ENCODE measurements at places on chromosomes 1 and 21.

DNA sequence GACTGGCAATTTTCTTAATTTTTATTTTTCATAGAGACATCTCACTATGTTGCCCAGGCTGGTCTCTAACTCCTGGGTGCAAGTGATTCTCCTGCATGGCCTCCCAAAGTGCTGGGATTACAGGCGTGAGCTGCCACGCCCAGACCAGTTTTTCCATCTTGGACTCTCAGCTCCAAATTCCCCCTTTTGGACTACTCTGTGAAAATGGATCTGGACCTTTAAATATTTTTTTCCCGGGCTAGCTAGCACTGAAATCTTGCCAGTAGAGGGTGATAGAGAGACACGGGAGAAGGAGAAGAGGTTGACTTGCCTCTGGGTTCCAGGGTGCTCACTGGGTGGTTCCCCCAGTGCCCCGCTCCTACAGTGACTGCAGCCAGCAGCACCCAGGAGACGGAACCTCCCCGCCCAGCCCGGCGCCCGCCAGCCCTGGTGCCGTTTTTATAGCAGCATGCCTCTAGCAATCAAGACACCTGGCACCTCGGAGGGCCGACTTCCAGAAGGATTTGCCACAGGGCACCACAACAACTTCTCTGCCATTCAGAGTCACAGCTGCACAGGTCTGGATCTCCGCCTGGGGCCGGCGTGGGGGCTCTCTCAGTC is 34.7 kb upstream of the SCCPDH start:
- DNase-seq, result peak; percentile 74

DNA sequence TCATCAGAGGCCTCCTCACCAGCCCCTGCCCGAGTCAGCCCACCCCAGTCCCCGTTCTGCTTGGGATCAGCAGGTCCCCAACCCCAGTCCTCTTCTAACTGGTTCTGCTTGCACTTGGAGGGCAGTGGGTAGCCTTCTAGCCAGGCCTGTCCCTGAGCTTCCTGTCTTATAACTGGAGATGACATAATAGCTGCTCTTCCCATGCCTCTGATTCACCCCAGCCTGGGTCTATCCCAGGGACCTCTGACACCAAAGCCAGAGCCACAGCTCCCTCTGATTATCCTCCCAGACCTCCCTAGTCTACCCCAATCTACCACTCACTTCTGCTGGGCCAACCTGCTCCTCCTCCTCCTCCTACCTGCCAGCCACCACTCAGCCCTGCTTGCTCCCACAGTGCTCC is 31.4 kb downstream of the IQGAP3 start:
- DNase-seq, result peak; percentile 13

- no peak for DNase-seq
Observed at GRCh38 chr1:228050571-228051231, 31.8 kb upstream of the ARF1 start.

- no peak for DNase-seq
Observed at GRCh38 chr1:174949061-174949460, 50.7 kb upstream of the CACYBP start.

- no peak for DNase-seq
Observed at GRCh38 chr1:44723064-44723463, 7.9 kb downstream of the RNU5D-1 start.

GRCh38 chr1:179955731-179956130 is 1.1 kb downstream of the CEP350 start:
- DNase-seq, result no peak

- DNase-seq, result no peak
Observed at GRCh38 chr1:39051956-39052355, 25.8 kb downstream of the NDUFS5 start.

GRCh38 chr1:185529673-185530072 is 204.5 kb upstream of the HMCN1 start:
- DNase-seq, result no peak

DNA sequence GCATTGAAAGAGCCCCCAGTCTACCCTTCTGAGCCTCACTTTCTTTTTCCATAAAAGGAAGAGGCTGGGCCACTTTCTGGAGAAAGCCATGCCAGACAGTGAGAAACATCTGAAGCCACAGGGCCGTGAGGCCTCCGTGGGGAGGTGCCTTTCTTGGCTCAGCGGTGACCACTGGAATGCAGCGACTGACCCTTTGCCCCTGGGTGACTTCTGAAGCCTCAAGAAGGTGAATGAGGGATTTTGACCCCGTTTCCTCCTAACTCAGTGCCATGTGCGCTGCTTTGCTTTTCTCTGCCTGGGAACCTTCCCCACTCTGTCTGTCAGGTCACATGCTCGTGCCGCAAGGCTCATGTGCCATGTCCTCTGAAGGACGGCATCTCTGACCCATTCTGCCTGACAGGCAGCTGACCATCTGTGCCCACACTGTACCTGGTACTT is 44.7 kb upstream of the A3GALT2 start:
- peak; percentile 87 for DNase-seq

DNA sequence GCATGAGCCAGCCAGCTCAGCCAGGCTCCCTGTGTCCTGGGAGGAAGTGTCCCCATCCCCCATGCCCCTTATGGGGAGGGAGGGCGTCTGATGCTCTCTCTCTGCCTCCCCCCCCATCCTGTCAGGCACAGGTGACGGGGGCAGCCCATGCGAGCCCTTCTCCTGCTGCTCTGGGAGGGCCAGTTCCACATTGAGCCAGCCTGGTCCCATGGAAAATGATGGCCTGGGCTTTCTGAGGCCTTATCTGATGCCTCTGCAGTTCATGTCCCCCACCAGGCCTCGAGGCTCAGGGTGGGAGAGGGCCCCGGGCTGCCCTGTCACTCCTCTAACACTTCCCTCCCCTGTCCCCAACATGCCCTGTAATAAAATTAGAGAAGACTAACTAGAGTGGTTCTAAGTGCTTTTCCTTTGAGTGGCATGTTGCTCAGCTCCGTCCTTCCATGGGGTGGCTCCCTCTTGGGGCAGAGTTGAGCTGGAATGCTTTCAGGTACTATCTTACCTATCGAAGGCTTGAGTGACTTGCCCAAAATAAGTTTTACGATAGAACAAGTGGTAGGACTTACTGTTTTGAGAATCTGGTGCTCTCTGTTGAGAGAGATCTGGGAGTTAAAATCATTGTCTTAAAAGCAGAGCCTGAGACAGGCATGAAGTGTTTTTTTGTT is 1.8 kb upstream of the MTFR1L start:
- no peak for DNase-seq

GRCh38 chr1:9861360-9861759 is 37.6 kb upstream of the CLSTN1 start:
- DNase-seq, result no peak

GRCh38 chr21:15586752-15587427 is 142.9 kb upstream of the USP25 start:
- DNase-seq, result no peak

- peak; percentile 38 for DNase-seq
Observed at GRCh38 chr1:44801491-44802305, 1.5 kb downstream of the PLK3 start.

DNA sequence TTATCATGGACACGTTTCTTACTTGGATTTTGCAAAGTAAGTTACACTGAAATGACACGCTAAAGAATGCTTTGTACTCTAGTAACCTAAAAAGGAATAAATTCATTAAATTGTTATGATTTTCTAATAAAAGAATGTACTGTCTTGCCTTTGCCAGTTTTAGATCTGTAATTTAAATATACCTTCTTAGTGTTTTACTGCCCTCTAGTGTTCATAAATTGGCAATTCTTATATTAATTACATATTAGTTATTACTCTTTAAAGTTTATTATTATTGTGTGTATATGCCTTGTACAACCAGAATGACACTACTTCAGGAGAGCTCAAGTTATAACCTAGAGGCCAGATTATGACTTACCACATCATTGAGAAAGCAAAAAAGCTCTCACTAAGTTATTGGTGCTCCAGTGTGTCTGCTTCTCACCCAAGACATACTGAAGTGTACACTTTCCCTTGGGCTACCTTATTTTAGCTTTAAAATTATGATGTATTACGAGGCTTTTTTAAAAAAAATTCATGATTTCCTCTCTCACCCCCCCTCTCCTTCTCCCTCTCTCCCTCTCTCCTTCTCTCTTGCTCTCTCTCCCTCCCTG is 169.9 kb downstream of the HS2ST1 start:
- peak; percentile 38 for DNase-seq

- peak; percentile 5 for DNase-seq
Observed at GRCh38 chr1:62800281-62800680, 16.3 kb downstream of the ATG4C start.

DNA sequence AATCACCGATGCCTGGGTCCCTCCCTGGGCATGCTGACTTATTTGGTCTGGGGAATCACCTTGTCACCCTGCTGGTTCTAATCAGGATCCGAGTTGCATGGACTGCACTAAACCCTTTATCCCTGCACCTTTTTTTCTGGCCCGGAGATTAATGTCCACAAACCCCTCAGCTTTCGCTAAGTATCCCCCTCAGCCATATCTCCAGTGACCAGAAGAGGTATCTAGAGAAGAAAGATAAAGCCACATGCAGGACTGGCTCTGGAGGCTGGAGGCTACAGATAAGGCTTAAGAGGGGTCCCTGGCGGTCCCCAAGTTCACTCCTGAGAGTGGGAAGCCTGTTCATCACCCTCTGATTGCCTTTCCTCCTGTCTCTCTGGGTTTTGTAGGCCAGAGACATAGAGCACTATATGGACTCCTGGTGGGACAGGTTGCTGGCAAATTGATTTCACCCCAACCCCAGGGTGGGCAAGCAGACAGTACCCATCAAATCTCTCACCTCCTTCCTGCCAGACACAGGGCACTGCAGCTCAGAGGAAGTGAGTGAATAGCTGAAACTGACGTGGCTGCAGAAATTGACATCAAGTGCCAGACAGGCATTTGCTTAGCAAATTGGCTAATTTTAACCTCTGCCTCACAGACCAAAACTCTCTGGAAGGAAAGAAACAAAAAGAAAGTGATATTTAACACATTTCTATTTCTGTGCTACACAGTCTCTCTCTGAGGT is 38.8 kb downstream of the HMGB4 start:
- DNase-seq, result no peak

GRCh38 chr21:44304877-44305293 is 5.0 kb downstream of the PFKL start:
- DNase-seq, result peak; percentile 57

DNA sequence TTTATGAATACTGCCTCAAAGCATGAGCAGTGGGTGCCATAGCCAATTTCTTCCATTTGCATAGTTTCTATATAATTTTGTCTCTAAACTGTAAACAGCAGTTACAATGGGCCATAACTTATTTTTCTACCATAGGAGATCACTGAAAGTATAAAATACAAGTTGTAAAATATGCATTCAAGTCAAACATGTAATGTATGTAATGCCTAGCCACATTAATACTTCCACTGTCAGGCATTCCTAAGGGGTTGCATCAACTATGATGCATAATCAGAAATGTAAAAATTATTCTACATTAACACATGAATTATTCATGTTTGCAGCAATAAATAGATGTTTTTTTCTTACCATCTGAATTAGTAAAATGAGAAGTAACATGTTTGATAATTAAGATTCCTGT is 560.3 kb upstream of the ZP4 start:
- DNase-seq, result no peak

- DNase-seq, result no peak
Observed at GRCh38 chr1:55747408-55747841, 532.3 kb upstream of the USP24 start.

- DNase-seq, result no peak
Observed at GRCh38 chr1:61163355-61163754, 81.0 kb downstream of the NFIA start.

GRCh38 chr1:205826016-205826806 is 13.2 kb upstream of the SLC41A1 start:
- no peak for DNase-seq

GRCh38 chr21:42198929-42199867 is 19.7 kb upstream of the ABCG1 start:
- DNase-seq, result peak; percentile 66

DNA sequence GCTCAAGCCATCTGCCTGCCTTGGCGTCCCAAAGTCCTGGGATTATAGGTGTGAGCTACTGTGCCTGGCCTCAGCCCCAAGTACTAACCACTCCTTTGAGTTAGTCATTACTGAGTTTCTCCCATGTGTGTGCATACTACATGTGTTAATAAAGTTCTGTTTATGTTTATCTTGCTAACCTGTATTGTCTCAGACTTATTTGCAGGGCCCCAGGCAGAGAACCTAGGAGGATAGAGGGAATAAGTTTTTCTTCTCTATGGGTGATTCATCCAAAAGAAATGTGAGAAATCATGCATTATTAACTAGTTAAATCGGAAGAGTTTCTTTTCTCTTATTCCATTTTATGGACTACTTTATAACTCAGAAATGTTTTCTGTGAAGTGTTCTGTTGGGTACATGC is 203.9 kb upstream of the CACYBP start:
- DNase-seq, result no peak

GRCh38 chr1:86429835-86430234 is 5.9 kb downstream of the CLCA2 start:
- DNase-seq, result peak; percentile 96

- DNase-seq, result peak; percentile 23
Observed at GRCh38 chr1:160078512-160079195, 2.7 kb upstream of the KCNJ9 start.

DNA sequence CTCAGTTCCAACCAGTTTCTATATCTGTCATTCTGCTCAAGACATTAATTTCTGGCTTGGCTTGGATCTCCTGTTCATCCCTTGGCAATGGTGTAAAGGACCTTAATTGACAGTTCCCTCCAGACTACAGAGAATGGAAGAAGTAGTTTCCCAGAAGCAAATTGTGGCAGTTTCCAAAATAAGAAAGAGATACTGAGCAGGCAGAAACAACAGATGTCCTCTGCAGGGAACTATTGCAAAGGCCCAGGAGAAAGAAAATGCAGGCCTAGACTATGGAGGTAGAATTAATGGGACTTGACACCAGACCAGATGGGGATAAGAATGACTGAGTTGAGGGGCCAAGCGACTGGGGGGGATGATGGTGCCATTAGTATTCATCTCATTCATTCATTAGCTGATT is 6.1 kb upstream of the AK2 start:
- no peak for DNase-seq

GRCh38 chr1:47229886-47230691 is 1.9 kb downstream of the TAL1 start:
- no peak for DNase-seq

DNA sequence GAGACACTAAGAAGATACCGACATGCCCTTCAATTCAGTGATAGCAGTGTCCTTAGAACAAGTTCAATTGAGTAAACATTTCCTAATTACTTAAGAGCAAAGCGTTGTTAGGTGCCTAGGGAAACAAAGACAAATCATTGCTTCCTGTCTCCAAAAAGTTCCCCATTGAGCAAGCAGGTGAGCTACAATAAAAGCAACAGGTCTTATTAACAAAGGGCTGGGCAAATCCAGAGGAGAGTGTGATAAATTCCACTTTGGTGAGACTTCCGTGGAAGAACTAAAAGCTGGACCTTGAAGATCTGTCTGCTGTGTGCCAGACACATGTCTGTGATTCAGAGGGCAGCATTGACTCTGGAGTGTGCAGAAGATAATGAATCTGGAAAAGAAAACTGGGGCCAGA is 1.9 kb upstream of the TUT4 start:
- peak; percentile 30 for DNase-seq

DNA sequence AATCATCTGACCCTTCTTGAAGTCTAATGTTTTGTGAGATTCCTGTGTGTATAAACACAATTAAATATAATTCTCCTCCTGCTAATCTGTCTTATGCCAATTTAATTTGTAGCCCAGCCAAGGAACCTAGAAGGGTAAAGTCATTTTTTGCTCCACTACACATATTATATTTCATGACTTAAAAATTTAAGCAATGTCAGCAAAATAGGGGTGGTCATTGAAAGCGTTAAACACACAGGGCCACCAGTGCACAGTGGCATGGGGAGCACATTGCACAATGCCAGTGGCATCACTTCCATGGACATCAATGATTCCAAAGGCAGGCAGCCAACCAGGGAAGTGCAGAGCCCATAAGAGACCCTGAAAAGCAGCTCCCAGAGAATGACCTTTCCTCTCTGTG is 166.1 kb downstream of the AJAP1 start:
- DNase-seq, result no peak
